ENCODE measurements at places on chromosomes 3 and 15.

- DNase-seq, result no peak
Observed at GRCh38 chr3:39346785-39347585, 17.5 kb downstream of the CCR8 start.

DNA sequence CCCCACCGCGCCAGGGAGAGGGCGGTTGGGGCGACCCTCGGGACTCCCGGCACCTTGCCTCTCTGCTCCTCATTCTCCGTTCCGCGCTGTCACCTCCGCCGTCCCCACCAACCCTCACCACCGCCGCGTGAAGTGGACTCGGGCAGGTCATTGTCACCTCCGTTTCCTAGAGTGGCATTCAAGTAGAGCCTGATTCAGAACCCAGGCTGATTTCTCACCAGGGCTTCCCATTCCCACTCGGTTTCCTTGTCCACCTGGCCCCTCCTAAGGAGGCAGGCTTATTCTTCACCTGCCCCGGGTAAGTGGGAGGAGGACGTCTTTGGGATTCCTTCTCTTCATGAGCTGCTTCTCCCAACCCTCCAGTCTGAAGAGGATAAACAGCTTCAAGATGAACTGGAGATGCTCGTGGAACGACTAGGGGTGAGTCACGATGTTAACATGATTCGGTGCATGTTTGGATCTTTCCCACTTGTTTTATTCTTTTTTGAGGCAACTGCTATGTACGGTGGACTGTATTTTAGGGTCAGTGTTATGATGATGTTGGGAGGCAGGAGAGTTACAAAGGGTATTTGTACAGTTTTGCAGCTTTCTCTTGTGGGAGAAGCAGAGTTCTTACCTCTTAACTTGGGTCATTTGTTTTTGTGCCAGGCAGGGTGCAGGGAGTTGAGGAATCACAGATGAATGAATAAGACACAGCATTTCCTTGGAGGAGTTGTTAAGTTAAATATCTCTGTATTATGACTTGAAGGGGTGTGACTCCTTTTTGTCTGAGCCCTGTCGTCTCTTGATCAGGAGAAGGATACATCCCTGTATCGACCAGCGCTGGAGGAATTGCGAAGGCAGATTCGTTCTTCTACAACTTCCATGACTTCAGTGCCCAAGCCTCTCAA lies 692 bp downstream of the PSMD2 start:
- no peak for DNase-seq

DNA sequence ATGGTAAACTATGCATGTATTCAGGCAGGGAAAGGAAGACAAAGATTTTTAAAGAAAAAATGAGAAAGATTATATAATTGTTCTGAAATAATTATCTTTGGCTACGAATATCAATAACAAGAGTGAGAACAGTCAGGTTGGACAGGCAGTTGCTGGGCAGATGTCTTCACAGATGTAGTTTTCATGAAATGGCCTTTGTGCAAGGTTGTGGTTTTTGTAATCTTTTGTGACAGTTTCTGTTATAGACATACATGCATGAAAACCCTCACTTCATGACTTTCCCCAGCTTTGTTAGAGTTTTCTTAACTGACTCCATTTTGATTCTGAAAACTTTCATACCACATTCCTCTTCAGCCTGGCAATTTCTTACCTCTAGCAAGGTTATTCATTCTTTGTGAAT lies 34.9 kb upstream of the SLC25A36 start:
- DNase-seq, result no peak

DNA sequence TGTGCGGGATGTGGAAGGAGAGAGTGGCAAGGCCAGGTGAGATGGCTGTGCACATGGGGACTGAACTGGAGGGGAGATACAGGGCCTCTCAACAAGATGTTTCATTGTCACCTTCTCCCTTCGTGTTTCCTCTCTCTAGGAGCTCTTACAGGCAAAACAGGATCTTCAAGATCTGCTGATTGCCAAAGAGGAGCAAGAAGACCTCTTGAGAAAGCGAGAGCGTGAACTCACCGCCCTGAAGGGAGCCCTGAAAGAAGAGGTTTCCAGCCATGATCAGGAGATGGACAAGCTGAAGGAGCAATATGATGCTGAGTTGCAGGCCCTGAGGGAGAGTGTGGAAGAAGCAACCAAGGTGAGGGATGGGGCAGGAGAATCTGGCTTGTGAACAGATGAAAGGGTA lies 85.2 kb downstream of the CGNL1 start:
- no peak for DNase-seq

- no peak for DNase-seq
Observed at GRCh38 chr3:60013241-60013640, 963.4 kb upstream of the CFAP20DC start.

GRCh38 chr3:2420919-2421318 lies 322.3 kb downstream of the CNTN4 start:
- no peak for DNase-seq

- DNase-seq, result no peak
Observed at GRCh38 chr15:38528294-38528693, 36.3 kb downstream of the RASGRP1 start.

GRCh38 chr15:45690581-45691260 lies 55.9 kb downstream of the SQOR start:
- DNase-seq, result no peak

GRCh38 chr15:61403884-61404283 lies 174.8 kb upstream of the RORA start:
- DNase-seq, result peak; percentile 78

GRCh38 chr15:60047701-60048100 lies 43.6 kb downstream of the FOXB1 start:
- DNase-seq, result no peak

DNA sequence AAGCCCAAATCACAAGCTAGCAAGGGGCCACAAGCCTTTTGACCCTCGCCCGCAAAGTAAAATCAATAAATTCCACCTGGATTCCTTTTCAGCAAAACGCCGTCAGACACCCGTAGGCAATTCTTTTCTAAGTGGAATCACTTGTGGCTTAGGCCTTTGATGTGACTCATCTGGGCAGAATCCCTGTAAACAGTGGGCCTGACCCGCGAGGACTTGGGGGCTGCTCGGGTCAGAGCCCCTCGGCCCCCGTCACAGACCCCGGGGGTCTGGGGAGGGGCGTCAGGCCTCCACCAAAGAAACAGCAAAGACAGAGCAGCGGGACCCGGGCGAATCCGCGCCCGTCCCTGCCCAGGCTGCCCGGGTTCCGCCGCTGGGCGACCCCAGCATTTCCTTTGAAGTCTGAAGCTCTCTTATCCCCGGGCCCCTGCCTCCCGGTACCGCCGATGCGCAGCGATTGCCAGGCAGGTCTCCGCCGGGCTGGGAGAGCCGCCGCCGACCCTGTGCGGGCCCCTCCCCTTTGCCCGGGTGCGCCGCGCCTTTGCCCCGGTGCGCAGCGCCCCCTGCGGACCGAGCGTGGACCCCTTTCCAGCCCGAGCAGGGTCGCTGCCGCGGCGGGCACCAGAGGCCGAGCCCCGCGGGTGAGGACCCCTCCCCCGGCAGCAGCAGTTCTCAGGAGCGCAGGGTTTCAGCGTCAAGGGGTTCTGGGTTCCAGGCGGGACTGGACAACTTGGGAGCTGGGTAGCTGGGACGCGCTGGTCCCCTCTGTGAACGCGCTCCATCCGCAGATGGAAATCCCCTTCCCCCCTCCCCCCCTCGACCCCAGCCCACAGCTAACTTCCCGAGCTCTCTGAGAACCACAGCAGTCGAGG lies 178.3 kb downstream of the UACA start:
- DNase-seq, result no peak

- no peak for DNase-seq
Observed at GRCh38 chr15:73125219-73125618, 73.0 kb downstream of the NEO1 start.

DNA sequence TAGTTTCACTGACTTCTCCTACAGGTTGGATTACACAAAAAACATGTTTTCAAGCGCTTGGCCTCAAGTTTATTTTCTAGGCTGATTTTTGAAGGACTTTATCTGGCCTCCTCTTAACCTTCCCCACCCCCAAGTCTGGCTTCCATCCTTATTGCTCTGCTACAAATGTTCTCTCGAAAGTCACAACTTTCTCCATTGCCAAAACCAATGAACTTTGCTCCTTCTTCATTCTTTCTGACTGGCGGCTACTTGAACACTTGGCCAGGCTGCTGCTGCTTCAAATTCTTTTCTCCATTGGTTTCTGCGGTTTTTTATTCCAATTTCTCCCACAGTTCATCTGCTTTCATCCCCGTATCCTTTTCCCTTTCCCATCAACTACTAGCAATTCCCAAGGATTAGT lies 106.6 kb downstream of the TOP2B start:
- DNase-seq, result no peak

- no peak for DNase-seq
Observed at GRCh38 chr3:183220828-183221227, 32.2 kb upstream of the B3GNT5 start.

DNA sequence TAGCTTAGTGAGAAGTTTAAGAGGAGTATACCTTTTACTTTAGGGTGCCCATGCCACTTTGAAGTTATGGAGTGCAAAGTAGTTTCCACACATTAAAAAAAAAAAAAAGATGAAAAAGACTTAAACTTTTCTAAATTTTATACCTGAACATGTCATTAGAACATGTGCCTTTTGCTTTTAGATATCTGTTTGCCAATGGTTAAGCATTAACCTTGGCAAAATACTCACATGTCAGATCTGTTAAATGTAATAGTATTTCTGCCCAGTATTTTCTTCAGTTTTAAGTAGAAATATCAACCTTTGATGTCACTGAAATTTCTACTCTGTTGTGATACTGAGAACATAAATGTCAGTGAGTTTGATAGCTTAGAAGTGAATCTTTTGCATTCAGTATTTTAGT lies 12.2 kb downstream of the ZFAND6 start:
- no peak for DNase-seq

GRCh38 chr15:43095243-43095642 lies 10.6 kb downstream of the UBR1 start:
- no peak for DNase-seq

GRCh38 chr15:49163678-49164077 lies 6.4 kb upstream of the GALK2 start:
- no peak for DNase-seq

GRCh38 chr15:65791335-65792137 lies 557 bp downstream of the DENND4A start:
- peak; percentile 77 for DNase-seq

- no peak for DNase-seq
Observed at GRCh38 chr3:53694046-53694445, 152.2 kb downstream of the CHDH start.

- DNase-seq, result no peak
Observed at GRCh38 chr3:42682301-42683070, 2.9 kb upstream of the KLHL40 start.

DNA sequence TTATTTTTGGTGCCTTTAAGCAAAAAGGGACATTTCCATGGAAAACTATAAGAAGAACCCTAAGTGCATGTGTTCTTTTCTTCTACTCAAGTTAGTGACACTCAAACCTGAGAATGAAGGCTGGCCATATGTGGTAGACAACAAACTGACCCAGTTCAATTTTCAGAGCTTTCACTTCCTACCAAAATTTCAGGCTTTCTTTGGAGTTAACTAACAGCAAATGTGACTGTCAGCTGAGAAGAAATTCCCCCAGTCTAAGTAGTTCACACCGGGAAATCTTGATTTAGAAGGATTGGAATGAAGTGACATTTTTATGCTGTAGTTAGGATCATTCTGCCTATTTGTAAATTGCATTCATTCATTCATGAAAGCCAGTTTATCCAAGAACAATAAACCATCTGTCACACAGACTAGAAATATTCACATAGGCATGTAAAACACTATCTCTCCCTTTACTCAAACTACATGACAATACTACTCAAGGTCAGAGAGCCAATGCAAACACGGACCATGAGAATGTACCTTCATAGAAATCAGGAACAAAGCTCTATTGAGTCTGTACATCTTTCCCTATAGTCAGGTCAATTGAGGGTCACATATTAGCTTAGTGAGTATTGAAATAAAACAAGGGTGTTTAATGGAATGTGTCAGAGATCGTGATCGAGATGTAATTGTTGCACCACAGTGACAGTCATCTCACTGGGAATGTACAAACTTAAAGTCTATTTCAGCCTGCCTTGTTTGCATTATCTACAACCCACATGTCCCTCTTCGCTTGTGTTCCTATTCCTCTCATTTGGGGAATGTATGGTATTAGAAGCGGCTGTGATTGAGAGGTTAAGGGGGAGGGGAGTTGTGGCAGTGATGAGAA lies 113.8 kb upstream of the TGFBR2 start:
- DNase-seq, result no peak

- no peak for DNase-seq
Observed at GRCh38 chr15:80233581-80233980, 18.4 kb downstream of the CTXND1 start.

- no peak for DNase-seq
Observed at GRCh38 chr3:178446059-178446458, 90.2 kb upstream of the KCNMB2 start.

DNA sequence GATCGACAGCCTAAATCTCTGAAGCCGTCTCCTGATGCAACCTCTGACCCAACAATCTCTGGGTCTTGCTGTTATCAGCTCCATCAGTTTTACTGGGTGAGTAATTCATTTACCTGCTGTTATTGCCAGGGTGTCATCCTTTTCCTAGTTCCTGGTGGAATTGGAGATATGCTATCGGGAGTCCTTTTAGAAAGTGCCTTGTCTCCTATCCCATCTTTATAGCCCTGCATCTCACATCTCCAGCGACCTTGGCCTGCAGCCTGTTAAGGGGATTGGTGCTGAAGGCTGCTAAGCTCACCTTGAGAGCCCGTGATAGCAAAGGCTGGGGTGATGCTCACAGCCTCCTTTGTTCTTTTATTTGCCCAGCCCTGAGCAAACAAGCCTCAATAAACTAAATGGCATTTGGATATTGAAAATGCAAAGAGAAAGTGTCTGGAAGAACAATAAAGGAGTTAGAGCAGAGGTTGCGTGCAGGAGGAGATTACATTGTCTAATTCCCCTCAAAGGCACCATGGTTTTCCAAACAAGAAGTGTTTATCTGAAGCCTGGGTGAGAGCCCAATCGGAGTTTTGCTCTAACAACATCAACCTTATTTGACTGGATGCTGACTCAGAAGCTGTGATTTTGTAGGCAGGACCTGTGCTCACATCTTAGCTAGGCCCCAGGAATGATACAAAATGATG lies 101.8 kb downstream of the RPLP1 start:
- DNase-seq, result no peak

DNA sequence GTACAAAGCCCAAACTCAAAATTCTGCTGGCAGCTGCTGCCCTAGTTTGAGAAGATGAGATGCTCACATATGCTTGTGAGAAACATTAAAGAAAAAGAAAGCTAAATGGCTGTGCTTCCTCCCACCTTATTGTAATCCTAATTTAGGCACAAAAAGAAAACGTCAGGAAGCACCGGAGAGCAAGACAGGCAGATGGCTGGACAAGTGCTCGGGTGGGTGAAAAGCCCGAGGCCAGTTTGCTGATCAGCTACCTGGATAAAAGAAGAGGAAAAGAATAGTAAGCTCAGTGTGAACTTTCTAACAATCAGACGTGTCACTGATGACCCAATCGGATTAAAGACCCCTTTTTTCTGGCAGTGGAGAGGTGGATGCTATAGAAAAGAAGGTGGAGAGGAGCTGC lies 368.0 kb upstream of the ATP10A start:
- DNase-seq, result no peak

DNA sequence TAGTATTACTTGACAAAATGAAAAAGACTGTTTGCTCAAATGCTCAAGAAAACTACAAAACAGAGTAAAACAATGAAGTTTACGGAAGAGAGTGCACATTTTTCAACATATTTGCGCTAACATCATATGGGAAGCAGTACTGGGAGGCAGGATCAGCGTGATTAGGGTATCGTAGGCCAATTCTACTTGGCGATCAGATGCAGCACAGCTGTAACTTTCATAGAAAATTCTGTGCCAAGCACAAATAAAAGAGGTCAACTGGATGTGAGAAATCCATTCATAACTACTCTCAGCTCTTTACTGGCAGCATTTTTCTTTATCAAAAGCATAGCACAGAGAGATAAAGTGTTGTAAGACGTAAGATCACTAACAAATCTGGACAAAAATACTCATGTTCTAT lies 1196.3 kb upstream of the GBE1 start:
- DNase-seq, result no peak

Data from left lobe of liver (tissue), 2 donors.